ENCODE measurements at places on chromosomes 5 and 9. TPM values are rescaled to one million over a fixed set of nuclear protein-coding genes. Genes with fewer than 3 reads are reported as not detected.
A peak's percentile ranks its signal among the peaks of the same experiment; 100 is the strongest.

The PCDHAC1 gene
- 3.2 TPM for total RNA-seq

The GAPVD1 gene
- 44.4 TPM for total RNA-seq

The TAS2R1 gene
- total RNA-seq: not detected

The GFPT2 gene
- 37.3 TPM for total RNA-seq

The N4BP3 gene
- total RNA-seq: 12.7 TPM

DNA sequence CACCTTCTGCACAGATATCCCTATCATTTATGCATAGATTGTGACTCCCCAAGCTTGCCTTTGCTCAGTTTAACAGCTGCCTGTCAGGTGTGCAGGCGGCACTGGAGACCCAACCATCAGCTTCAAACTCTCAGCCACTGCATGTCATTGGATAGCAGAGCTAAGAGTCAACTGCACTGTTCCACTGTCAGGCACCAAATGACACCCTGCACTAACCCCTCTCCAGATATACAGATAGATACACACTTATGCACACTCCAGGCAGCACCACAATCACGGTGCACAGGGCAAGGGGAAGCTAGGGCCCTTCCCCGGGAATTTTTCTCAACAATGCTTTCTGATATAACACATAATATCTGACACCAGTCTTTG is 142.3 kb downstream of the BNC2 start:
- peak overlapping the region; percentile 86 for H3K4me3 ChIP-seq
- no peaks in the 10 kb centered on the region for H3K36me3 ChIP-seq
- H3K27me3 ChIP-seq: peaks cover 11% of the 10 kb centered on the region
- peaks cover 4% of the 10 kb centered on the region for H3K4me1 ChIP-seq
- peak; percentile 50 for DNase-seq

- no peak overlapping the region for H3K4me3 ChIP-seq
- no peak for DNase-seq
- no peaks in the 10 kb centered on the region for H3K27me3 ChIP-seq
These were observed 5.5 kb downstream of the TTC16 start for GRCh38 chr9:127721391-127721821.

- H3K36me3 ChIP-seq: peaks cover 8% of the 10 kb centered on the region
- H3K4me3 ChIP-seq: peak overlapping the region; percentile 91
- no peak overlapping the region for H3K27ac ChIP-seq
- H3K27me3 ChIP-seq: peaks cover 19% of the 10 kb centered on the region
- DNase-seq: peak; percentile 62
These were observed 2.0 kb downstream of the BRD3 start for GRCh38 chr9:134065612-134066419.

- no peaks in the 10 kb centered on the region for H3K36me3 ChIP-seq
- DNase-seq: peak; percentile 85
- H3K27me3 ChIP-seq: no peaks in the 10 kb centered on the region
- peaks cover 1% of the 10 kb centered on the region for H3K4me1 ChIP-seq
These were observed 27.6 kb upstream of the CDKN2AIPNL start for GRCh38 chr5:134439210-134439654.

- DNase-seq: no peak
- no peak overlapping the region for H3K27ac ChIP-seq
- no peaks in the 10 kb centered on the region for H3K4me1 ChIP-seq
- no peak overlapping the region for H3K4me3 ChIP-seq
- H3K36me3 ChIP-seq: no peaks in the 10 kb centered on the region
- no peaks in the 10 kb centered on the region for H3K27me3 ChIP-seq
These were observed 53.2 kb upstream of the ACO1 start for GRCh38 chr9:32331240-32331639.

GRCh38 chr5:137622850-137623249 is 113.0 kb downstream of the KLHL3 start:
- DNase-seq: peak; percentile 17
- no peaks in the 10 kb centered on the region for H3K27me3 ChIP-seq
- H3K4me3 ChIP-seq: no peak overlapping the region
- no peaks in the 10 kb centered on the region for H3K4me1 ChIP-seq
- no peaks in the 10 kb centered on the region for H3K36me3 ChIP-seq

DNA sequence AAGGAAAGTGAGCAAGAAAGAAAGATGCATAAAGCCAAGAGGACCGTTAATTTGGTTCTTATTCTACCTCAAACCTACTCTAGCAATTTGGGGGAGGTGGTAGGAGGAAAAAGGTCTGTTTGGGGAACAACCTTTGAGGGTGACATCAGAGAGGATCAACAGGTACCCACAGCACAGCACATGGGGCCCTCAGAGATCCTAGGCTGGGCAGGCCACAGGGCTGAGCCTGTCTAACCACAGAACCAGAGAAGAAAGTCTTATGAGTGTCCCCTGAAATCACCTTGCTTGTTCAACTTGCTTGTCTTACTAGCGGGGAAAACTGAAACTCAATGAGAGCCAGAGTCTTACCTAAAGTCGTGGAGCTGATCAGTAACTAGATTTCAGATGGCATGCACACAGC is 385.2 kb downstream of the SPOCK1 start:
- H3K36me3 ChIP-seq: no peaks in the 10 kb centered on the region
- no peak overlapping the region for H3K27ac ChIP-seq
- no peak for DNase-seq

DNA sequence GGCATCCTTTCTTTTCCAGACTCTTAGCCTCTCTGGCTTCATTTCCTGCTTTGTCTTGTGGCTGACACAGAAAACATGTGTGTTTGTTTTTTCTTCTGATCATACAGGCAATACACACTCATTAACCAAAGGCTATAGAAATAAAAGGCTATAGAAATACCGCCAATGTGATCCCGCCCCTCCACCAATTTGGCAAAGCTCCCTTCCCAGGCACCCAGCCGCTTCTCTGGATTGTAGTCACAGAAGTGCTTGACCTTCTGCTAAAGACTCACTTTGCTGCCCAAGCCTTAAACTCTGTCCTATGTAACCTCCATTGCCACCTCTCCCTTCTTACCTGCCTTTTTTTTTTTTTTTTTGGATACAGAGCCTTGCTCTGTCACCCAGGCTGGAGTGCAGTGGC is 5.3 kb downstream of the TXNDC15 start:
- no peak for DNase-seq
- H3K4me1 ChIP-seq: no peaks in the 10 kb centered on the region
- H3K27ac ChIP-seq: no peak overlapping the region
- H3K36me3 ChIP-seq: no peaks in the 10 kb centered on the region

DNA sequence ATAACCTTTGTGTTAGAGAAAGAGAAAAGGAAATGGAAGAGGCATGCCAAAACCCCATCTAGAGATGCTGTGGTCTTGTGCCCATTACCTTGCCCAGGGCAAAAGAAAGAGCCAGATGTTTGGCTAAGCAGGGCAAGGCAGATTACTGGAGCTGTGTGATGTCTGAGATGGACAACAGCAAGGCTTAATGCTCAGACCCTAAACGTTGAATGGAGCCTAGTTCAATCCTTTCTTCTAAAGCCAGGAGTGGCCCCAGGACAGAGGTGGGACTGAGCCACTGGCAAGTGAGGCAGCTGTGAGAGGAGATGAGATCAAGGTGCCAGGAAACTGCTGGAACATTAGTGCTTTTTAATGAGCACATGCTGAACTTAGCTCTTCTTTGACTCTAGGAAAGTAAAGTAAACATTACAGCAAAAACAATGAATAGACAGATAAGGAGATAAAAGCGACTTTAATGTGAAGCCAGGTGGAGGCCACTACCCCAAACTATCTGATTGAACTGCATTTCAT is 143.0 kb upstream of the EGFLAM start:
- H3K36me3 ChIP-seq: no peaks in the 10 kb centered on the region
- no peaks in the 10 kb centered on the region for H3K27me3 ChIP-seq
- no peaks in the 10 kb centered on the region for H3K4me1 ChIP-seq
- no peak overlapping the region for H3K27ac ChIP-seq
- DNase-seq: no peak

- H3K4me3 ChIP-seq: no peak overlapping the region
- H3K4me1 ChIP-seq: no peaks in the 10 kb centered on the region
- H3K27ac ChIP-seq: no peak overlapping the region
- H3K36me3 ChIP-seq: no peaks in the 10 kb centered on the region
These were observed 28.1 kb upstream of the RNU6ATAC start for GRCh38 chr9:134192311-134192950.

DNA sequence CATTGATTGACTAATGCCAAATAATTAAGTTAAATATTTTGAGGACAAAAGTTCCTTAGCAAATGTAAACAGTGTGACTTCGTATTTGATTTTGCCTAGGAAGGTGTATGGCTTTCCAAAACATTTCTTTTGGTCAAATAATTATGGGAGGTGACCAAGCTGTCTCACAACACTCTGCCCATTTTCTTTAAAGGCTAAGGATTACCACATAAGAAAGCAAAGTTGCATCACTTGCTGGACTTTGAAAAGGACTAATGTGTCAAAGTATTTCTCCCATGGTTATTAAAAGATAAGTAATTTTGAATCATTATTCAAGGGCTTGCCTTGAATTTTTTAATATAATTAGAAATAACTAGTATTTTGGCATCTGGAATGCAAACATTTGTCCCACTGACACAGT is 74.7 kb downstream of the HAPLN1 start:
- H3K36me3 ChIP-seq: no peaks in the 10 kb centered on the region
- H3K4me3 ChIP-seq: no peak overlapping the region
- no peak overlapping the region for H3K27ac ChIP-seq
- peaks cover 4% of the 10 kb centered on the region for H3K4me1 ChIP-seq
- DNase-seq: no peak

DNA sequence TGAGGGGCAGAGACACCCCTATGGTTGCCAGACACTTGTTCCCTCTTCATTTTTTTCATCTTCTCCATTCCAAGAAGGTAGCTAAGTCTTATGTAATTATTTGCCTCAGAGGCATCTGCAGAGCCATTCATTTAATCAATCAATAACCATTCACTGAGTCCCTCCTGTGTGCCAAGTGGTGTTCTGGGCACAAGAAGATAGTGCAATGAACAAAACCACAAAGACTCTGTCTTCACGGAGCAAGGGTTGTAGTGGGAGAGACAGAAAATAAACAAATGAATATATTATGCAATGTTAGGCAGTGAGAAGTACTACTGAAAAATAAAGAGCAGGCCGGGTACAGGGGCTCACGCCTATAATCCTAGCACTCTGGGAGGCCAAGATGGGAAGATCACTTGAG is 41.4 kb upstream of the CTNNA1 start:
- H3K36me3 ChIP-seq: no peaks in the 10 kb centered on the region
- no peak overlapping the region for H3K4me3 ChIP-seq
- no peaks in the 10 kb centered on the region for H3K27me3 ChIP-seq
- DNase-seq: no peak
- H3K4me1 ChIP-seq: peaks cover 2% of the 10 kb centered on the region

DNA sequence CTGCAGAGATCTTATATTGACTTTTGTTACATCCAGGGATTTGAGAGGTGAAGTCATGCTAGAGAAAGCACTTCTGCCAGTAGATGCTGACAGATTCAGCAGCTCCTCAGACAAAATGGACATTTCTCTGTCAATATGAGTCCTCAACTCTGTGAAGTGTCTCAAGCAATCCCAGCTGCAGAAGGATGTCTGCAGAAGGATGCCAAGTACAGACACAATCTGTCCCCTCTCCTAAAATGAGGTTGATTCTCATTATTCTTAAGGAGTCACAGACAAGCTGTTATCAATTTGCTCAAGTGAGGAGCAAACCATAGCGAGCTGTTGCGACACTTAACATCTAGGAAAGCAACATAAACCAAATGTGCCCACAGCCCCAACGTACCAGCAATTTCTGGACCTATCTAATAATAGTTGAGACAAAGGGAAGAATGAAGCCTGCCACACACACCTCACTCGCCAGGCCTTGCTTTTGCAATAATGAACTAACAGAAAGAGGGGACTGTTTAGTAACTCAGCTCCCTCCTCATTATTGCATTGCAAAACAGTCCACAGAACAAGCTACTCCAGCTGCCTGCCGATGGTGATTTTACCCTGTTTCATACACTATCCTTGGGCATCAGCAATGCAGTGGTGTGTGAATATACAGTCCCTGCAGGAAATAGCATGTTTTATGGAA is 364.2 kb upstream of the PDE4D start:
- no peak overlapping the region for H3K27ac ChIP-seq
- peaks cover 8% of the 10 kb centered on the region for H3K4me1 ChIP-seq
- no peak overlapping the region for H3K4me3 ChIP-seq
- no peak for DNase-seq
- H3K27me3 ChIP-seq: no peaks in the 10 kb centered on the region
- no peaks in the 10 kb centered on the region for H3K36me3 ChIP-seq

- no peaks in the 10 kb centered on the region for H3K27me3 ChIP-seq
- H3K27ac ChIP-seq: no peak overlapping the region
- H3K4me3 ChIP-seq: no peak overlapping the region
- DNase-seq: no peak
These were observed 11.6 kb downstream of the GZMA start for GRCh38 chr5:55114061-55114460.

GRCh38 chr5:123718238-123718637 is 206.3 kb downstream of the CSNK1G3 start:
- no peaks in the 10 kb centered on the region for H3K27me3 ChIP-seq
- no peak overlapping the region for H3K4me3 ChIP-seq
- H3K27ac ChIP-seq: no peak overlapping the region
- DNase-seq: no peak

DNA sequence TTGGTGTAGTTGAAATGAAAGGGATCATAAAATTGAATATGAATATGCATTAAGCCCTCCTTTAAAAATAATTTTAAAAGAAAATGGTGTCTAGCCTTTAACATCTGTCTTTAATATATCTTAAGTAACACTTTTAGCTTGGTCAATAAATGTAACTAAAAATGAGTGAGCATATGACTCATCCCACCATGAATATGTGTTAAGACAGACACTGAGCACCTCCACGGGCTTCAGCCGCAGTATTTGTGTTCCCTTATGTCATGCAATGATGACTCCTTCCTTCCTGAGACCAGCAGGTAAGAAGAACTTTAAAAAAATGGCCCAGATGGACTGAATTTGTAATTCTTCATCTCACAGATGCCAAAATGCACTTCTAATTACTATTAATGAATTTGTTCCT is 563.2 kb downstream of the NR2F1-AS1 start:
- no peak overlapping the region for H3K27ac ChIP-seq
- peaks cover 5% of the 10 kb centered on the region for H3K4me1 ChIP-seq
- H3K36me3 ChIP-seq: no peaks in the 10 kb centered on the region

DNA sequence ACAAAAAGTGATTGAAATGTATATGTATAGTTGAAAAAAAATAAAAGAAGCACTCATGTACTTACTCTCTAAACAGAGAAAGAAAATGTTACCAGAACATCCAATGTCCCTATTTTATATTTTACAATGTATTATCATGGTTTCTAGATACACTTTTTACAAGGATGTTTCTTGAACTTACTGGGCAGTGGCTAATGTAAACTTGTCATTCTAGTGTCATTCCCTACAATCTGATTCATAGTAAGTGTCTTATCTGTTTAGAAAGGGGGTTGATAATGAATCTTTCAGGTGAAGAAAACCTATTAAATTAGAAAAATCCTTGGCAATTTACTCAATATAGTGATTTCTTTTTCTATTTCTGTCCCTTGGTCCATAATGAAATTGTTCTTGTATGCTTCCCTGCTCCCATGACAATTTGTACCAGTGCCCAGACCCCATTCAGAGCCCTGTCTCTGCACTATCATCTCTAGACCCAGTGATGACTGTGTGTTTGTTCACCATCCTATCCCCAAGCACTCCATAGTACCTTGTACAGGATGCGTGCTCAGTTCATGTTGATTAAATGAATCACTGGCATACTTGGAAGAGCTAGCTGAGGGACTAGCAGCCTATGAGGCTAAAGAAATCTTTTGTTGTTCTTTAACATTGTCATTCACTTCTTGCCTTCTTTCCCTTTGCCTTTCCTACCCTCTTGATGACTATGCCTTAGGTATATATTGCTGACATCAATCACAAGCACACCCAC is 101.2 kb downstream of the HMHB1 start:
- no peak for DNase-seq
- no peaks in the 10 kb centered on the region for H3K27me3 ChIP-seq
- no peak overlapping the region for H3K27ac ChIP-seq

Measured in endodermal cell (in vitro differentiated cells).